ENCODE measurements at places on chromosomes 3 and 15. TPM values are rescaled to one million over a fixed set of nuclear protein-coding genes. Genes with fewer than 3 reads are reported as not detected.

- peak overlapping the region; percentile 83 for H3K27ac ChIP-seq
- no peak overlapping the region for H3K4me3 ChIP-seq
- no peaks in the 10 kb centered on the region for H3K36me3 ChIP-seq
- no peak for DNase-seq
- H3K27me3 ChIP-seq = no peaks in the 10 kb centered on the region
- peaks cover 54% of the 10 kb centered on the region for H3K4me1 ChIP-seq
Observed at GRCh38 chr3:159824333-159824732, 164.3 kb upstream of the IL12A start.

- peaks cover 10% of the 10 kb centered on the region for H3K36me3 ChIP-seq
- H3K4me3 ChIP-seq = no peak overlapping the region
- no peak overlapping the region for H3K27ac ChIP-seq
- peaks cover 5% of the 10 kb centered on the region for H3K4me1 ChIP-seq
Observed at GRCh38 chr3:122868322-122868721, 73.5 kb downstream of the SLC49A4 start.

DNA sequence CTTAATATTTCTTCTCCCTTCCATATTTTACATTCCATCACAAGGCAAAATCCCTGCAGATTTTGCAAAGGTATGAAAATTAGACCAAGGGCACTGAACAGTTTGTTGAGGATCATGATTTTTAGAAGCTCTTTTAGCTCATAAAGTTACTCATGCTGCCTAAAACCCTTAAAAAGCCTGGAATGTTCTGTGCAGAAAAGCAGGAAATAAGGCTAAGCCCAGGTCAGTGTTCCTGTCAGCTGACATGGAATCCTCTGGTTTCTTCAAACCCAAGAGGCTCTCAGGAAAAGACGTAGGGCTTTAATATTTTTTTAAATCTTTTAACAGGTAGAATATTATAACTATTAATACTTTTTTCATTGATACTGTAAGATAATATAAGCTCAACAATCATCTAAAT is 8.2 kb downstream of the CBLB start:
- no peak overlapping the region for H3K4me3 ChIP-seq
- no peak overlapping the region for H3K27ac ChIP-seq
- H3K36me3 ChIP-seq = peaks cover 21% of the 10 kb centered on the region
- DNase-seq = no peak

- H3K27me3 ChIP-seq = no peaks in the 10 kb centered on the region
- no peak overlapping the region for H3K4me3 ChIP-seq
- no peaks in the 10 kb centered on the region for H3K4me1 ChIP-seq
- H3K27ac ChIP-seq = no peak overlapping the region
- no peak for DNase-seq
Observed at GRCh38 chr3:58197588-58197987, 13.2 kb downstream of the DNASE1L3 start.

DNA sequence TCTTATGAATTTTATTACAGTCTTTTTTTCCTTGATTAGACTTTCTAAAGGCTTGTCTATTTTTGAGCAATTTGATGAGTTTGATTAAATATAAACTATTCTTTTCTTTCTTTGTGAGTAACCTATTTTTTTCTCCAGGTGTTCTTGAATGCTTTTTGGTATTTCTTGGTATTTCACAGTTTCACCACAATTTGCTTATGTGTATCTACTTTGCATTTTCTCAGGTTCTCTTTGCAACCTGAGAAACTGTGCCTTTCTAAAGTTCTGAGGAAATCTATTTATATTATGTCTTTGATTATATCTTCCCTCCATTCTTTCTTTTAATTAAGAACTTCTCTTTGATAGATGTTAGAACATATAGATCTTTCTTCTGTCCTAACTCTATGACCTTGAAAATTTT is 117.1 kb upstream of the MLF1 start:
- H3K4me3 ChIP-seq = no peak overlapping the region
- H3K4me1 ChIP-seq = peaks cover 11% of the 10 kb centered on the region
- no peaks in the 10 kb centered on the region for H3K27me3 ChIP-seq
- no peaks in the 10 kb centered on the region for H3K36me3 ChIP-seq
- no peak for DNase-seq
- H3K27ac ChIP-seq = no peak overlapping the region

GRCh38 chr15:37372064-37372463 is 271.7 kb upstream of the MEIS2 start:
- DNase-seq = no peak
- H3K4me3 ChIP-seq = no peak overlapping the region
- no peak overlapping the region for H3K27ac ChIP-seq

DNA sequence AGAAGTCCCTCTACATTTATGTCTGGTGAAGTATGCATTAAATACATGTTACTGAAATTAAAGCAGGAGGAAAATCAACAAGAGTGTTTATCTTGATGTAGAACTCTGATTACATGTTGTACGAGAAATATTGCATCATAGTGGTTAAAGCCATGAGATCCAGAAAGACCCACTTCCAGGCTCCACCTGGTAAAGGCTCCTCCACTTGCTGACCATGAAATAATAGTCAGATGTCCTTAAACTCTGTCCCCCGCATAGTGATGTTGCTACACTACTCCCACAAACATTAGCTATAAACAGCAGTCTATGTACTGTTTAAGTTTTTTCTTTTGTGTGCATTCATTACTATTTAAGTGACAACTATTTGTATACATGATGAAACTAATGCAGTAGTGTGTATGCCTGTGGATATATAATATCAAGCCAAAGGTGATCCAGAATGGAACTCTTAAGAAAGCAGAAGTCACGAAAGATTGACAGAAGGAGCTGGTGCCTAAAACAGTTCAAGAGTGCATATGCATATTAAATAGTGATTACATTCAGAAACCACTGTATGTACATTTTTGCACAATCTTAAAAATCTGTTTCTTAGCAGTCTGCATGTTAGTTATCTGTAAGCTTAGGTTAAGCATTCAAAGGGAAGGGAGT is 264.4 kb upstream of the KCNMB2 start:
- no peak for DNase-seq
- no peaks in the 10 kb centered on the region for H3K36me3 ChIP-seq
- H3K27ac ChIP-seq = no peak overlapping the region
- H3K4me3 ChIP-seq = no peak overlapping the region
- peaks cover 19% of the 10 kb centered on the region for H3K4me1 ChIP-seq

DNA sequence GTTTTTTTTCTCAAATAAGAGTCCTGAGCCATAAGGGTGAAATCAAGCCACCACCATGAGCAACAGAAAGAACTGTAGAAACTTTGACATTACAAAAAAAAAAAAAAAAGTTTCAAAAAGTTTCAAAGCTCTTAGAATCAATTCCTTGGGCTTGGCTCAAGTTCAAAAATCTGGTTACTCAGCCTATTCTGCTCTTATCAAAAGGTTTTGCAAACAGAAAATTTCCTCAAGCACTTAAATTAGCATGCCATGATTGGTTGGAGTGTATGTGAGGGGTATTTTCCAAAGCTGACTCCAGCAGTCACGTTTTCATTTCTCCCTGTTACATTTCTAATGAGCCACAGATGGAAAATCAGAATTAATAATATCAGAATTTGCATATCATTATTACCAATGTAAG is 12.1 kb upstream of the PEX5L start:
- H3K4me1 ChIP-seq = no peaks in the 10 kb centered on the region
- peaks cover 16% of the 10 kb centered on the region for H3K27me3 ChIP-seq
- DNase-seq = no peak
- H3K4me3 ChIP-seq = no peak overlapping the region
- H3K36me3 ChIP-seq = no peaks in the 10 kb centered on the region

GRCh38 chr3:190564175-190564574 is 50.3 kb downstream of the IL1RAP start:
- H3K4me3 ChIP-seq = no peak overlapping the region
- peaks cover 2% of the 10 kb centered on the region for H3K36me3 ChIP-seq
- H3K27ac ChIP-seq = no peak overlapping the region
- DNase-seq = no peak
- peaks cover 27% of the 10 kb centered on the region for H3K4me1 ChIP-seq

GRCh38 chr3:188901671-188902287 is 270.0 kb upstream of the TPRG1 start:
- H3K27me3 ChIP-seq = no peaks in the 10 kb centered on the region
- no peak overlapping the region for H3K27ac ChIP-seq
- no peak for DNase-seq

DNA sequence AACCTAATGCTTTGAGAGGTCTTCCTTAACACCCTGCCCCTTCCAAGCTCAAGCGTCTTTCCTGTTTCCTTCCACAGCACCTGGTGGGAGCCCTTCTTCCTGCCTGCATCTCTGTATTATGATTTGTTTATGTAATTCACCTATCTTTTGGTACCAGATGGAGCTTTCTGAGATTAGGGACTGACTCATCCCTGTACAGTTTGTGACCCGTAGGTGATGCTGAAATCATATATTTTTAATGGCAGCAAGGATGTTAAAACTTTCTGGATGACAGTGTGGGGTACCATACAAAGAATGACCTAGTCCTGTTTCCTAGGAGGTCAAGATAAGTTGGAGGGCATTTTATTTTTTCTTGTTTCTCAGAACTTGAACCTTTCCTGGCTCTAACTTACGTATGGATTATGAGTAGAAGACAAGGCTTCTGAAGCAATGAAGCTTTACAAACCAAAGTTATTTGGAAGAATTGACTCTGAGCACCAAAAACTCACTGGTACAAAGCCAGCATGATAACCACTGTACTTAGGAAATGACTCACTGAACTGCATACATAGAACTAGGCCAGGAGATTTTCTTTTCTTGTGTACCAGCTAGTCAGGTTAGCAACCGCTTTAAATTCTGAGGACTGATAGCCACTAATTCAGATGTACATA is 46.6 kb downstream of the HHLA2 start:
- DNase-seq = no peak
- H3K27me3 ChIP-seq = no peaks in the 10 kb centered on the region
- H3K27ac ChIP-seq = no peak overlapping the region
- H3K4me1 ChIP-seq = peaks cover 8% of the 10 kb centered on the region
- no peak overlapping the region for H3K4me3 ChIP-seq

GRCh38 chr3:190209533-190209932 is 88.8 kb upstream of the P3H2 start:
- H3K36me3 ChIP-seq = no peaks in the 10 kb centered on the region
- no peaks in the 10 kb centered on the region for H3K4me1 ChIP-seq
- no peaks in the 10 kb centered on the region for H3K27me3 ChIP-seq
- H3K27ac ChIP-seq = no peak overlapping the region

DNA sequence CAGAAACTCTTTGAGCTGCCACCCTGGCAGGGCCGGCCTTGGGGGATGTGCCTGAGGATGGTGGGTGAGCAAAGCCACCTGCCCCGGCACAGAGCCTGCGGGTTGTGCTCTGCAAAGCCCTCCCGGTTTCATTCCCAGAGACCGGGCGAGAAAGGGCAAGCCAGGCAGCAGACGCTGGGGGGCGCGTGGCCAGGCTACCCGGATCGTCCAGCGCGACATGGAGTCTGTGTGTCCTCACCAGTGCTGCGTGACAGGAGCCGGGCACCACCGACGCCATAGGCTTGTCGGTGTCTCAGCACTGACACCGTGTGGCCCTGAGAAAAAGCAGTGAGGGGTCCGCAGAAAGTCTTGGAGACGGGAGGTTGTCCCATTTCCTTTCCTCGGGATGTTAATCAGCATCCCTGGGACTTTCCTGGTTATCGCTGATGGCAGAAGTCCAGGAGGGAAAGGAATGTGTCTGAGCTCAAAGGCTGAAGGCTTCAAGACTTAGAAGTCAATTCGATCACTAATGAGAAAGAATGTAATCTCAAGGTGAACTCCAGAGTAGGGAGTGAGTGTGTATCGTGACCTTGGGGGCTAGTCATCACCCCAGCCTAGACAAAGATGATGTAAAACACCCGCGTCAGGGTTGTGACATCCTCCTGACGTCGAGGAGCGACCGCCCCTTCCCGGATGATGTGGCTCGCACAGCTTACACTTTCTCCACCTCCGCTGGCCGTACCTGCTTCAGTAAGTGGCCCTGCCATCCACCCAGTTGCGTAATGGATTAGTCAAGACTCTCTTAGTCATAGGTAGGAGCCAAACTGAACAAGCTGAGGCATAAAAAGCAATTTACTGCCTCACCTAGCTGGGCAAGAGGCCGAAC is 36.3 kb upstream of the PLA2G4E start:
- DNase-seq = peak; percentile 76
- peak overlapping the region; percentile 3 for H3K27ac ChIP-seq
- H3K36me3 ChIP-seq = no peaks in the 10 kb centered on the region
- H3K4me1 ChIP-seq = peaks cover 7% of the 10 kb centered on the region
- peak overlapping the region; percentile 32 for H3K4me3 ChIP-seq

DNA sequence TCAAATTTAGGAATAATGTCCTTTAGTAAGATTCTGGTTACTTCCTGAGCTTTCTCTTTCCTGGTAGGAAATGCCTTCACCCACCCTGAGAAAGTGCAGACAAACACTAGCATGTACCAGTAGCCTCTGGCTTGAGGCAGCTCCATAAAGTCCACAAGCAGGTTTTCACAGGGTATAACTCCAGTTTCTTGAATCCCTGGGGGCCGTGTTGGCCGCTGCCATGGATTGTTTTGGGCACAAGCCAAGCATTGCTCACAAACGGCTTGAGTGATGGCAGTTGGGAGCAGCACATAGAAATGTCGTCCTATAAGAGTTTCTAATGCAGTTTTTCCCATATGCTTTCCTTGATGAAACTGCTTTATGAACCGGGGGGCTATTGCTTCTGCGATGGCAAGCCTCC is 164.1 kb downstream of the STXBP5L start:
- DNase-seq = no peak
- H3K4me1 ChIP-seq = peaks cover 20% of the 10 kb centered on the region
- no peak overlapping the region for H3K4me3 ChIP-seq
- H3K27ac ChIP-seq = peak overlapping the region; percentile 53

DNA sequence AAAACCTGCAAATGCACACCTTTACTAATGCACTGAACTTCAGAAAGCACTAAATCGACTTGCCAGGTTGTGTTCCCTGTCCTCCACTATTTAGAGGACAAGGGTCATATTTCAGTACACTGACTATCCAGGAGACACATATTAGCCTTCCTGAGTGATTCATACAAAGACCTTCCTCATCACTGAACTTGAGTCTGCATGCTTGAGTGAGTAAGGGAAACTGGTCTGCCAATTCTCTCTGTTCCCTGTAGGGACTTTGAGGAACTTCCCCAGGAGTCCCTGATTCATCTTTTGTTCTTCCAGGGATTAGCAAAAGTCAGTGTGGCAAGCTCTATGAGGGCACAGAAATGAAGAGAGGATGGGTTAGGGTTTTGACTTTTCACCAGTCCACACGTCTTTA is 565.9 kb downstream of the PDCD6IP start:
- H3K4me1 ChIP-seq = no peaks in the 10 kb centered on the region
- H3K36me3 ChIP-seq = no peaks in the 10 kb centered on the region
- no peaks in the 10 kb centered on the region for H3K27me3 ChIP-seq

- no peak for DNase-seq
- no peaks in the 10 kb centered on the region for H3K27me3 ChIP-seq
- H3K36me3 ChIP-seq = peaks cover 51% of the 10 kb centered on the region
- H3K4me1 ChIP-seq = no peaks in the 10 kb centered on the region
- no peak overlapping the region for H3K27ac ChIP-seq
- no peak overlapping the region for H3K4me3 ChIP-seq
Observed at GRCh38 chr3:138092023-138092422, 23.4 kb downstream of the DZIP1L start.

Gene C2CD4B
- total RNA-seq = not detected

Gene ARHGAP31
- 9.2 TPM for total RNA-seq

Gene WHAMM
- total RNA-seq = 8.8 TPM

Gene IQCH
- 1.6 TPM for total RNA-seq

Gene ANKRD63
- 0.31 TPM for total RNA-seq

Gene CEMIP
- total RNA-seq = 0.70 TPM
